ENCODE measurements at places on chromosomes 16 and 17.

- DNase-seq = no peak
These were observed 202.9 kb upstream of the IRX3 start for GRCh38 chr16:54489225-54490111.

- DNase-seq = no peak
These were observed 7.8 kb upstream of the RNF213 start for GRCh38 chr17:80252871-80253270.

- no peak for DNase-seq
These were observed 466.6 kb upstream of the ERCC4 start for GRCh38 chr16:13453325-13453724.

- no peak for DNase-seq
These were observed 44.2 kb upstream of the ZNF423 start for GRCh38 chr16:49899991-49900695.

DNA sequence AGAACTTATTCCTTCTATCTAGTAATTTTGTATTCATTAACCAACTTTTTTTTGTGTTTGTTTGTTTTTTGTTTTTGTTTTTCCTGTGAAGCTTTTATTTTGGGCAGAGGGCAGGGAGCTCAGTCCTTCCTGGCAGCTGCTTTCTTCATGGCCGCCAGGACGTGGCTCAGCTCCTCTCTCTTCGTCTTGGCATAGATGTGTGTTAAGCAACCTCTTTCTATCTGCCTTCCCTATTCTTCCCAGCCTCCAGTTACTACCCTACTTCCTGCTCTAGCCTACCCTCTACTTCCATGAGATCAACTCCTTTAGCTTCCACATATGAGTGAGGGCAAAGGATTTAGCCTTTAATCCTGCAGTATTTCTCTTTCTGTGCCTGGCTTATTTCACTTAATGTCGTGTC, 8.2 kb upstream of the BRD7 start:
- no peak for DNase-seq

DNA sequence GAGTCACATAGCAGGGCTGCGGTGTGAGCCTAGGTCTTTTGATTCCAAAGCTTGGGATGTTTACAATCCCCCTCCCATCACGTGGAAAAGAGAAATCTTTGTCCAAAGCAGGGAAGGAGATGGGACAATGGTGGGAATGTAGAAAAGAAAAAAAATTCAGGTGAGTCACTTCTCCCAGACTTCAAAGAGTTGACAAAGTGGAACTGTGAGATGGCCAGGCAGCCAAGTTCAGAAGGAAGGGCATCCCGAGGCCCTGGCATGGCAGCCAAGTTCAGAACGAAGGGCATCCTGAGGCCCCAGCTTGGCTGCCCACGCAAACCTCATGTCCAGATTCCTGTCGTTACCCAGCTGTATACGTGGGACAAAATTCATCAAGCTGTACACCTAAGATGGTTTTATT, 47.5 kb downstream of the FOXL1 start:
- no peak for DNase-seq

Measured in NCI-H226 (cell line).